ENCODE measurements at places on chromosomes 5 and 9.
A peak's percentile ranks its signal among the peaks of the same experiment; 100 is the strongest.

- DNase-seq = no peak
Measured at GRCh38 chr9:73011181-73011750, 58.4 kb upstream of the ALDH1A1 start.

DNA sequence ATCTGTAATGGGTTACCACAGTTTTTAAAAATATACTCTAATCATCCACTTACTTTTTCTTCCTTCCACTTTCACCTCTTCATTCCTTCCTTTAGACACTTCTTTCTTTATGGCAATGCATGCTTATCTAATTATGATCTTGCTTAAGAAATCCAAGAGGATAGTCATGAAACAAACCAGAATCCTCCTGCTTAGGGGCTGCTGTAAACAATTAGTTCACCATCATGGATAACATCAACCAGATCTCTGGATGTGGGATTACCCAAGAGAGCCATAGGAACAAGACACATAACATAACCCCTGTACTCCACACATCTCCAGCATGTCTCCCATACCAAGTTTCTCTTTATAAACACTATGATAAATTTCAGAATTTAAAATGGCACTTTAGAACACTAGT, 713.4 kb upstream of the PTPRD start:
- no peak for DNase-seq

DNA sequence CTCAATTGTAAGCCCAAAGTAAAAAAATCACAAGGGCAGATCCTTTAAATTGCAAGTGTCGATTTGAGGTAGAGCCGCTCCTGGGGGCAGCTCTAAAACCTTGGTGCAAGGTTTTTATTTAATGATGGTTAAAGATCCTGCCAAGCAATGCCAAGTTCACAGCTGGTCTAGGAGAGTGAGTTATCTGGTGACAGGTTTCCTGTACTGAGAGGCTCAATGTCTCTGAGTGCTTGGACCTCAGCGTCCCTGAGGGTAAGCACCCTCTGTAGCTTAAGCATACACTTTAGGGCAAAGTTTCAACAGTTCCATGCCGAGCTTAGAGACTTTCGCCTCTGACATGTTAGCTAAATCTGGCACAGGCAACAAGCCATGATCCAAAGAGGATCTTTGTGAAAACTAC, 119.8 kb upstream of the EGFLAM start:
- no peak for DNase-seq

GRCh38 chr9:86454701-86455615, 100.7 kb upstream of the TUT7 start:
- DNase-seq = no peak

DNA sequence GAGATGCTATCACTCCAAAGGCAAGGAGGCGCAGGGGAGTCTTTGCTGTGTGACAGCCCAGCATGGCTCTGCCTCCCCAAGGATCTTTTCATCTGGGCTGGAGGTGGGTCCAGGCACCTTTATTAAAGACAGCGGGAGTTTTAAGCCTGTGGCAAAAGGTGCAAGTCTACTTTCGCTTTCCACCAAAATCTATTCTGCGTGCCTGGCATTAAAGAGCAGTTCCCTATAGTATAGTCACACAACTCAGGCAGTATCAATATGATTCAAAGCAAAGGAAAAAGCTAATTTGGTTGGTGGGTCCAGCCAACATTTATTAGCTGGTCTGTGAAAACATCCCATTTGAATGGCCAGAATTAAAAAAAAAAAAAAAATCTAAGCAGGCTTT, 398.7 kb downstream of the EBF1 start:
- no peak for DNase-seq

DNA sequence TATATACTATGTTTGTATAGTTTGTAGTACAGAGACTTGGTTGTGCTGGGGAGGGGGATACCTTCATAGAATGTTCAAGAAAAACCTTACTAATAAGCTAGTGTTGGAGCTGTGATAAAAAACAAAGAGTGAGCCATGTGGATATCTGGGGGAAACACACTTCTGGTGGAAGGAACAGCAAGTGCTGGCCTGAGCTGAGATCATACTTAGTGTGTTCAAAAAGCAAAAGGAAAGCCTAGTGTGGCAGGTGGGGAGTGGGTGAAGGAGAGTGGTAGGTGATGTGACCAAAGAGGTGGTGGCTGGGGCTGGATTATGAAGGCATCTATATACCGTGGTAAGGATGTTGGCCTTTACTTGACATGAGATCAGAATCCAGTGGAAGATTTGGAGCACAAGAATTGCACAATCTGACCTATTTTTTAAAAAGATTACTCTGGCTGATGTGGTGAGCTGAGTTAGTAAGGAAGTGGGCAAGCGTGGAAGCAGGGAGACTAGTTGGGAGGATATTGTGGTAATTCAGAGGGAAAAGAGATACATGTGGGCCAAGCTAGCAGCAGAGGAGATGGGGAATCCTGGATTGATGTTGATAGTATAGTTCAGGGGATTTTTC, 26.6 kb downstream of the PALM2AKAP2 start:
- no peak for DNase-seq

DNA sequence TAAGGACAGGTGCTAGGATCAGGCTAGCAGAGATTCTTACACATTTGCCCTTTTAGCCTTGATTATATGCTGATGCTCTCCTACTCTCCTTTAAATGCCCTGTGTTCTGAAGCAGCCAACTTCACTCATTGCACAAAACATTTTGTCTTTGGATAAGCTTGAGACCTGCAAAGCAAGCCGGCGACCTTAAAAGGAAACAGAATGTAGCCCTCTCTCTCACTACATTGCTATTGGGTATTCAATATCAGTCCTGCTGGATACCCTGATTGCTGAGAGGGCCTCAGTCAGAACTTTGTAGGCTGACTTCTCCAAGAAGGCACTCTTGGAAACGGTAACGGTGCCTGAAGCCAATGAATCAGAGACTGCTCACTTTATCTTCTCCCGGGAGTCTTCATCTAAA, 528.9 kb downstream of the DTWD2 start:
- no peak for DNase-seq

DNA sequence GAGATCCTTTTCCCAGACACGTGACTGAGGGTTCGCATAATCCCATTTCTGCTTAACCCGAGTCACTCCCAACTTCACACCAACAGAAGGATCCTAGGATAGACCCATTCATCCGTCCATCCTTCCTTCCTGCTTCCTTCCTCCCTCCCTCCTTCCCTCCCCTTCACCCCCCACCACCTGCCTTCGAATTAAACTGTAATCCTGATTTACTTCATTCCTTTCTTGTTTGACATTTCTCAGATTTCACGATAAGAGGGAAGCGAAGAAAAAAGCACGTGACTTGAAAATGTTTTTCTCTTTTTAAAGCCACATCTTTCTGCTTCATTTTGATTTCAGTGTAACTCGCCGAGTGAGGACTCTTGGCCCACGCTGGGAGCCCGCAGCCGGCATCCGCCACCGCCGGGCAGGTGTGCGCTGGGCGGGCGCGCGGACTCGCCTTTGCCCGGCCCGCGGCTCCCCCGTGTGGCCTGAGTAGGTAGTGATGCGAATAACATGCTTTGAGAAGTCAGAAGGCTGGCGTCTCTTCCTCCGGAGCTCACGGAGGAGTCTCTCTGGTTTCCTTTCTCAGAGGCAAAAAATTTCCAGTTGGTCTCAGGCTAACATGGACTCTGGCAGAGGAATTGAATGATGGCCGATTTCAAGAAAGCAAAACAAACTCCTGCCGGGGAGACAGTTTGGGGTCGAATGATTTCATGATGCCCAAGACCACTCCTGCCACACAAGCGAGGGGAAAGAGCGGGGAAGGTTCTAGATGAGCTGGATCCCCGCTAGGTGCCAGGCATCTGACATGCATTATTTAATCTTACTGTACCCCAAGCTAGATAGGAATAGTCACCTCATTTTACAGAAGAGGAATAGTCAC, 117.7 kb downstream of the SLC12A2 start:
- DNase-seq = peak; percentile 69

DNA sequence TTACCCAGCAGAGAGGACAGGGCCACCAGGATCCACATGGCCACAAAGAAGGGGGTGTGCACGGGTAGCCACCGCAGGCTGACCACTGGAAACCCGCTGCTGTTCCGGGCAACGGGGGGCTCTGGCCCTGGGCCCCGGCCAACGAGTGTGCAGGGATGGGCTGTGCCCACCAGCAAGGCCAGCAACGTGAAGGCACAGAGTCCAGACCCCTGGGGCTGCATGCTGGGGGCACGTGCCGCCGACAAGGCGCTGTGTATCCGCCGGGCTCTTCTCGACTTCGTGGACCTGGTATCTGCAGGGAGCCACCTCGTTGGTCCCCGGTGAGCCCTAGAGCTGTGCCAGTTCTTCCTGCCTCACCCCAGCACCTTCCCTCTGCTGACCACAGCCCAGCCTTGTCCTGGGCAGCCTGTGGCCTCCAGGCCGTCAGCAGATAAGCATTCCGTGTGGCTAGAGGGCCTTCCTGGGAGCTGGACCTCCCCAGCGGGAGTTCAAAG, 42.2 kb upstream of the CEP72 start:
- DNase-seq = no peak

DNA sequence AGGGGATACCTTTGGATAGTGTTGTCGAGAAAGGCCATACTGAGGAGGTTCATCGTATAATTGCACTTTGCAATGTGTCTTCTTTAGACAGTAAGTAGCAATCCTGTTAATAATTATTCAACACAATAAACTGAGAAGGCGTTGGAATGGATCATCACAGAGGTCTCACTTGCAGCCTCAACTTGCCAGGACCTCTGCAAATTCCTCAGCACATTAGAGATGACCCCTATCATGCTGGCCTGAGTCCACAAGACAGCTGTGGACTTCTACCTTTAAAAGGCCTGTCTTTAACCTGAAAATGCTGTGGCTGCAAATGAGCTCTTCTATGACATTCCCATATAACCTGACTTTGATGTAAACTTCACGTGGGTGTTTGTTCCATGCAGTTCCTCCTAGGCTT, 14.1 kb downstream of the SH3TC2 start:
- DNase-seq = no peak

DNA sequence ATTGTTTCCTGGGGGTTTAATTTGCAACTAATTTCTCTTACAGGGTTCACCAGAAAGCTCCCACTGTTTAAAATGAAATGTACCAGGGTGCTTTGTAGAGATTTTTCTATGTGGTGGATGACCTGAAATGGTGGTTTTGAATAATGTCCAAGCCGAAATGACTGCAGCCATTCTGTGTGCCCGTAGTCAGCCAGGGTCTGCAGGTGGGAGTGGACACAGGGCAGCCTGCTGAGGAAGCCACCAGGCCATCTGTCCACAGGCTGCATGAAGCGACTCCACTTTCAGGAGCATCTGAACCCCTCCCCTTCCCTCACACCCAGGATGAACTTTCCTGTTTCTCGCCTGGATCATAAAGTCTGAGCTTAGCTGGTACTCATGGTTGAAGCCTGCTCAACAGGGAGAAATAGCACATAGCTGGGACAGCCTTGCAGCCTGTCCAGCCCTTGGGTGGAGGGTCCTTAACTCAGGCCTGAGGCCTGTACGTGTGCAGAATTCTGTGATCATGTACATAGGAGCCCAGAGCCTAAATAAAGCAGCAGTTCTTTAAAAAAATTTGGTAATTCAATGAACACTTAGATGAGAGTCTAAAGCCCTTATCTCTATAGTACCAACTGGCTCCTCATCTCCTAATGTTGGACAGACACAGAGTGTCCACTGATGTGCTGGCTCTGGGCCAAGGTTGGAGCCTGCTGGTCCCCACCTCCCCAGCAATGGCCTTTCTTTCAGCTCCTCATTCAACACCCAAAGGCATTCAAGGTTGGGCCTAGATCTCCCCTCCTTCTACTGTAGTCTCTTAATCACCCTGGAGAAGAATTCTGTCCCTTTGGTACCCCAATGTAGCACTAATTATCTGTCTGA, 72.8 kb downstream of the SHB start:
- no peak for DNase-seq

DNA sequence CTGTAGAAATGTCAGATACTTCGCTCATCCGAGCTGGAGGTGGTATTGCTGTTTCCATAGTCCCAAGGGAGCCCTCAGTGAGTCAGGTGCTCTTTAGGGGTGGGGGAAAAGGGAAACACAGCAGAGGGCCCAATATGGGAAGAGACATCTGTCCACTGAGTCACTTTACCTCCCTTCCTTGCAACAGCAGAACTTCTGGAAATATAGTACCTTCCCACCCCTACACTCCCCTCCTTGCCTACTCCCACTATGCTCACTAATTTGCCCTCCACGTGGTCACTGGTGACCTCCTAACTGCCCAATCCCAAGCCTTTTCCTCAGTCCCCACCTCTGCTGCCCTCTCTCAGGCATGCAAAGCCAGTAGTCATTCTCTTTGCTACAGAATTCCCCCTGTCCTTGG, 1.9 kb downstream of the HK3 start:
- DNase-seq = peak; percentile 27

DNA sequence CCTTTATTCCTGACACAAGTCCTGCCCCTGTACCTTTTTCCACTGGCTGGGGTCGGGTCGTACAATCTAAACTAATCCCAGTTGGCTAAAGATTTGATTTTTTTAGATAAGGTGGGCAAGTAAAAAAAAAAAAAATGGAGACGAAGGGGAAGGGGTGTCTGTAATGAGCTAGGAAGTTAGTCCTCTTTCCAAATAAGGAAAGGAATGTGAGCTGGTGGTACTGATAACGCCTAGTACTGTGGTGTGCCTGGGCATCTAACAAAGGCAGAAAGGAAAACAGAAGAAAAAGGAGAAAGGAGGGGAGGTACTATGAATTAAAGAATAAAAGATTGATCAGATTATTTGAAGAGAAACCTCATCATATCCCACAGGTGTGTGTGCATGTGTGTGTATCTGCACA, 21.3 kb downstream of the PRDM9 start:
- DNase-seq = no peak

DNA sequence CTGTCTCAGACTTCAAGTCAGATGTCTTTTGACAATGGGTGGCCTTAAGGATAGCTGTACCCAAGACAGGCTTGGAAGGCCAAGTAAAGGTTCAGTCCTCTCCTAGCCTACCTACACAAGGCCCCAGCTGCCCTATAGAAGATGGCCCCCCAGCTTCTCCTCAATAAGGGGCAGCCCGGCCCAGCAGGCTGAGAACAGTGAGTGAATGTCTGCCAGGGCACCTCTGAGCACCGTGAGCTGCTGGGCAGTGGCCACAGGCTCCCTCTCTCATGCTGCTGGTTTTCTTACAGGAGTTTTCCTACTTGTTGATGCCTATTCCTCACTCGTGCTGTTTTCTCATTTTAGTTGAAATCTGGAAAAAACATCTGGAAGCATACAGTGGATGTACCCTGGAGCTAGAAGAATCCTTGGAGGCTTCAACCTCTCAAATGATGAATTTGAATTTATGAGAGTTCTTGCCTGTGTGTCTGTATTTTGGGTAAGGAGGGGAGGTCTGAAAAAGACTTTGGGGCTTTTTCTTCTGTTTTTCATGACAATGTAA, 40.1 kb downstream of the SECISBP2 start:
- DNase-seq = no peak

- no peak for DNase-seq
Measured at GRCh38 chr5:88159591-88159990, 109.1 kb downstream of the TMEM161B start.
